ENCODE measurements at places on chromosomes 4 and X.

GRCh38 chr4:61446941-61447340, 246.8 kb downstream of the ADGRL3 start:
- no peak for DNase-seq

DNA sequence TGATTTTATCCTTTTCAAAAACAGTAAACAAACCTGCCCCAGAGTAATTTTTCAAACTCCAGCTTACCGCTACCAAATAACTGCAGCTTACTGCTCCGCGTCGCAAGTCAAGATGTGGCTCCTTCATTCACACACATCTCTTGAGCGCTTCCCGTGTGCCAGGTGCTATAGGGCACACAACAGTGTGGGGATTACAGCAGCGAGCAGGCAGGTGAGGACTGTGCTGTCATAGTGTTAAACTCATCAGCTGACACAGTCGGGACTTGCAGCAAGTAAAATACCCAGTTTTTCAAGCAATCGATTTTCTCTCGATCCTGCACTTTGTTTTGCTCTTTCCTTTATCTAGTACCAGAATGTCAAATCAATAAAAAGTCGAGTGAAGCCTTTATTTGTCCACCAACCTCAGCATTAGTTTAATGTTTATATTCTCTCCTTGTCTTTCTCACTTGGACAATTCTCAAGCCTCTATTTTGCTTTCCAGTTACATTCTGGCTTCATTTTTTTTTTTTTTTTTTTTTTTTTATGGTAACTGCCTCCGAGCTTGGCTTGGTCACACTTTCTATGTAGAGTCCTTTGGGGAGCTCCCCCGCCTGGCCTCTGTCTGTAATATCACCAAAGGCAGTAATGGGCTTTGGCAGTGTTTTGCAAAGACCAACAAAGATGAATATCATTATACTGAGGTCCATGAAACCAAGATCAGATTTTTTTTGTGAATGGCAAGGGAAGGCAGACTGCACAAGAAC, 8.3 kb upstream of the ASB5 start:
- DNase-seq: peak; percentile 1

- DNase-seq: no peak
Measured at GRCh38 chrX:30561191-30561590, 16.4 kb downstream of the TASL start.

- DNase-seq: no peak
Measured at GRCh38 chr4:139300431-139301112, 733 bp upstream of the NAA15 start.

- DNase-seq: no peak
Measured at GRCh38 chr4:41213625-41214135, 662 bp downstream of the APBB2 start.

- no peak for DNase-seq
Measured at GRCh38 chr4:115154826-115155225, 41.4 kb upstream of the NDST4 start.

DNA sequence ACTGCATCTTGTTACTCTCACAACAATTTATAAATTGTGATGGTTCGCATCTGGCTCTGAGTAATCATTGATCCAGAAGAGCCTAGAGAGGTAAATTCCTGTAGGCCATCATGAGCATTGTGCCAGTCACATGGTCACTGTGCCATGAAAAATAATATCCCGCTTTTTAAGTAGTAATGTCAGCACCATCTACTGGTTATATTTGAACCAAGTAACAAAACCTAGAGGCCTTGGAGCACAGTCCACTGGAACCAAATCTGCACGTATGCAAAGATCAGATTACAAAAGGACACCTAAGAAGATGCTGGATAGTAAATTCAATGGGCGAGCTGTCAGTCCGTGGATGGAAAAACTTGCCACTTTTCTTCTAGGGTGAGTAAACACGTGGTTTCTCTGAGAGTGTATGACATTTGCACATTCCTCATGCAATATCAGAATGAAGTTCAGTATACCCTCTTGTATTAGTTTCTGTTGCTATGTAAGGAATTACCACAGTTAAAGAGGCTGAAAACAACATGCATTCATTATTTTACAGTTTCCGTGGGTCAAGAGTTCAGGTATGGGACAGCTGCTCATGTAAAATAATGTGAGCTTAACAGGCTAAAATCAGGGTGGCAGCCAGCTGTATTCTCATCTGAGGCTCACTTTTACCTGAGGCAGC, 26.8 kb downstream of the FAM114A1 start:
- DNase-seq: no peak

DNA sequence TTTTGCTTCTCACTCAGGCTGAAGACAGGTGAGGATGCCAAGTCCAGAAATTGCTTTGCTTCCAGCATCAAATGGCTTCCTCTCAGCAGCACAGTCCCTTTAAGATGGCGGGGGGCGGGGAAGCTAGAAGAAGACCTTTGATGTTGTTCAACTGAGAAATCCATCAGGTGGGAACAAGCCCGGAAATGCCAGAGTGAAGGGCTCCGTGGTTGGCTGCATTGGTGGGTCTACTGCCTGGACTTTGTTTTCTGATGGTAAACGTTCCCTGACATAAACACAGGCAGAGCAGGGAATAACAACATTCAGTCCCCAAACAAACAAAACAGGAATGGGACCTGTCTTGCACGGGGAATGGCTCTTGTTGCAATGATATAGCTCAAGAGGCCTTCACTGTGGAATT, 37.3 kb downstream of the APLN start:
- DNase-seq: no peak
